ENCODE measurements at places on chromosomes 5 and 9.

DNA sequence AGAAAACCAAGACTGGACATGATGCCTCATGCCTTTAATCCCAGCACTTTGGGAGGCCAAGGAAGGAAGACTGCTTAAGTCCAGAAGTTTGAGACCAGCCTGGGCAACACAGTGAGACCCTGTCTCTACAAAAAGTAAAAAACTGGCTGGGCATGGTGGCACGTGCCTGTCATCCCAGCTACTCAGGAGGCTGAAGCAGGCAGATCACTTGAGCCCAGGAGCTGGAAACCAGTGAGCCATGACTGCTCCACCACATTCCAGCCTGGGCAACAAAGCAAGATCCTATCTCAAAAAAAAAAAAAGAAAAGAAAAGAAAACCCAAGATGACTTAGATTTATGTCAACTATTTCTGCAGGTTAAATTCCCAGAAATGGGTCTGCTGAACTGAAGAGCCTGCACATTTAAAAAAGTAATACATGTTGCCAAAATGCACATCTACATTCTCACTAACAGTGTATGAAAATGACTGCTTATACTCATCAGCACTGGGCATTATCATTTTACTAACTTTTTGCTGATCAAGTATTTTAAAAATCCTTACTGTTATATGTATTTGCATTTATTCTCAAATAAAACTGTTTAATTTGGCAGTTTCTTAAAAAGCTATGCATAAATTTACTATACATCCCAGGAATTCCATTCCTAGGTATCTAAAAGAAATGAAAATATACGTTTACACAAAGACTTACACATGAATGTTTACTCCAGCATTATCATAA, 14.3 kb downstream of the ERMP1 start:
- no peak for DNase-seq

- no peak for DNase-seq
Observed at GRCh38 chr5:99795031-99795430, 740.1 kb upstream of the FAM174A start.

DNA sequence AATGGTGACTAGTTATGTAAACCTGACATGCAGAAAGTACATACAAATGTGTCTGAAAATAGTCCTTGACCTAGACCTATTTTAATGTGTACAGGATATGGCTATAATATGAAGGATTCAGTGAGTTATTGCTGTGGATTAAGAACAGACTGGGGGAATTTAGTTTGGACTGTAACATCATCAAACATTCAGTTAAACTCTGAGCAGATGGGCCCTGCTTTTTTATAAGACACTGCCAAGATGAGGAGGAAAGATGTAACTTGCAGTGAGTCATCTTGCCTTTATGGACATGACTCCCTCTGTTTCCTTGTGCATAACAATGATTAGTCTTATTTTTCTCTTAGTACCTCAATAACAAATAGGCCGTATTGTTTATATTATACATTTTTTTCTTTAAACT, 12.2 kb downstream of the PPP3R2 start:
- no peak for DNase-seq

DNA sequence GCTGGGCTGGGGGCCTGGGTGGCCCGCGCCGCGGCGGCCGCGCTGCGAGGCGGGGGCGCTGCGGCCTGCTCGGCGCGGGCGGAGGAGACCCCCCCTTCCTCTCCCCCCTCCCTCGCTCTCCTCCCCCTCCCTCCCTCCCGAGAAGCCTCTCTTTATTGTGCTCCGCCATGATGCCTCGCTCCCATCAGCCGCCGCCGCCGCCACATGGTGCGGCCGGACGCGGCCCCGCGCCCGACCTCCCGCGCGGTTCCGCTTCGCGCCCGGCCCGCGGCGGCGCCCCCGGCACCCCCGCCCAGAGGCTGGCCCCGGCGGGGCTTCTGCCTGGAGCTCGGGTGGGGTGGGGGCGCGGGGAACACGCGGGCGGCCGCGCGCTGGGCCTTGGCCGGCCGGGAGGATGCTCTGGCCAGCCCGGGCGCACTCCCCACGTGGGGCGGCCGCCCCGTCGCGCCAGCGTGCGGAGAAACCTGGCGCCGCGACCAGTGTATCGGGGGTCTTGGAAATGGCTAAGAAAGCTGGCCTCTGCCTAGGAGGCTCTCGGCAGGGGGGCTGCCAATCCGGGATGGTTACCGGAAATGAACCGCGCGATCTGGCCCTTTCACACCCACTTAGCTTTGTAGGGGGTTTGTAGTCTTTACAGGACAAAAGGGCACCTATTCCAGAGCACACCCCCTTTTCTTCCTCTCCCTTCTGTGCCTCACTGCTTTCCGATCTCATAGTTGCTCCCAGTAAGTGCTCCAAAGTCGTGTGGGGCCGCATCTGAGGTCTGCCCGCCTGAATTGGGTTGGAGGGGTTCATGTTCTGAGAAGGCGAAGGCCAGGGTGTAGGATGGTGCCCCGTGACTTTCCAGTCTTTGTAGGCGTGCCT, 1.0 kb downstream of the SET start:
- peak; percentile 37 for DNase-seq

GRCh38 chr5:28369418-28369817, 1331.0 kb upstream of the CDH9 start:
- no peak for DNase-seq

DNA sequence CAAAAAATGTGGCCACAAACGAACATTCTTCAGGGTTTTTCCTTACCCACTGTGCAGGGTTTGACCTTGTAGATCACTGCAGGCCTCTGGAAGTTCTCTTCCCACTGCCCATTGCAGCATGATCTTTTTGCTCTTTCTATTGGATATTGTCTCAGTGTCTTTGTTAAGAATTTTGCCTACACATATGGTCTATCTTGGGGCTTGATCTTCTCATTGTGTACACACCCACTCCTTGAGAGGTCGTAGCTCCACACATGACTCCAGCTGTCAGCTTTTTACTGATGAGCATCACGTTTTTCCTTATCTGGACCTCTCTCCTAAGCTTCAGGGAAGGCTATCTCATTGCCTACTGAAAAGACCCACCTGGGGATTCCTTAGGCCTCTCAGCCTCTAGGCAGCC, 3.0 kb upstream of the GLRX start:
- no peak for DNase-seq

DNA sequence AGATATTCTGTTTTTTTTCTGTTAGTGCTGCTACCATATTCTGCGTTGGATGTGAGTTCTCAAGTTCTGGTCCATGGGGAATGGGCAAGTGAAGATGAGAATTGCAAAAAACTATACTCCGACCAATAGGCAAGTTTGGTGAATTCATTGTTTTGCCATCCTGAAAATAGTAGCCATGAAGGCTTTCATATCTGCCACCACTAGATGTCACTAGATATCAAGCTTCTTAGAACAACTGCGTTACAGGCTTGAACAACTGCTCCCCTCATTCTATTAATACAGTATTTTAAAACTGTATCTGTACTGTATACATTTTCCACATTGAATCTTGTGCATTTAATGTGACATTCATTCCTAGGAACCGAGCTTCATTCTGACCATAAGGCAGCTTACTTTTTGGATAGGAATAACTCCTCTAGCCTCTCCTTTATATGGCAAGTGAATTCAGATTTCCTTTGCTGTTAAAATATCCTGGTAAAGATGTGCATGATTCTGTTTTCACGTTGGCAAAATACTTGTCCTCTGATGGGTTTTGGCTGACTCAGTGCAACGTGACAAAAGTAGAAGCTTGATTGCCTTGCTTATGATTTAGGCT, 163.6 kb downstream of the SREK1 start:
- DNase-seq, result peak; percentile 68

- DNase-seq, result no peak
Observed at GRCh38 chr9:3629495-3629894, 103.7 kb upstream of the RFX3 start.

GRCh38 chr9:35350827-35351549, 138.9 kb upstream of the RUSC2 start:
- peak; percentile 51 for DNase-seq

GRCh38 chr9:38160613-38161215, 91.7 kb upstream of the SHB start:
- peak; percentile 43 for DNase-seq

- DNase-seq, result no peak
Observed at GRCh38 chr5:36985387-36985786, 108.8 kb downstream of the NIPBL start.

DNA sequence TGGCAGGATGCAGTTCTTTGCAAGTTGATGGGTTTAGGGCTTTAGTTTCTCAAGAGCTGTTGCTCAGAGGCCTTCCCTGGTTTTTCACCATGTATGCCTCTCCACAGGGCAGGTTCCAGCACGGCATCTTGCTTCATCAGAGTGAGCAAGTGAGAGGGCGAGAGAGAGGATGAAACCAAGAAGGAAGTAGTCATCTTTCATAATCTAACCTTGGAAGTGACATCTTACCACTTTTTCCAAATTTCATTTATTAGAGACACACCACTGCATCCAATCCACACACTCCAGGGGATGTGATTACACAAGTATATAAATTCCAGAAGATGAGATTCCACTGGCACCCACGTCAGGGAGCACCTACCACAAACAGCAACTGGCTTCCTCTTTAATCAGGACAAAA, 294.4 kb downstream of the MARCHF11 start:
- DNase-seq, result no peak

- DNase-seq, result no peak
Observed at GRCh38 chr9:129509533-129509928, 111.4 kb downstream of the C9orf50 start.

- no peak for DNase-seq
Observed at GRCh38 chr9:34591917-34592866, 2.7 kb upstream of the CNTFR start.

DNA sequence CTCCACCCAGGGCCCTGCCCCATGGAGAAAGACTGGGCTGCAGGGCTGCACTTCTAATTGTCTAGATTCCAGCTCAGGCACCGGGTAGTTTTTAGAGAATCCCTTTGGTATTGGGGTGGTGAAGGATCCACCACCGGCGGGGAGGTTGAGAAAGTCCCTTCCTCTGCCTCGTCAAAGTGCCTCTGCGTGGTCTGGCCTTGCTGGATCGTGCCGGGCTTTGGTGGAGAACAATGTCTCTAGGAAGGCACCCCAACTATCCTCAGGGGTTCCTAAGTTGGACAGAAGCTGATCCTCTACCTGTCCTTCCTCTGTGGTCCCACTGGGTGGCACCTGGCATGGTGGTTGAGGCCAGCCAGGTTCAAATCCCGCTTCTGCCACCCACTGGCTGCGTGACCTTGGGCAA, 7.3 kb upstream of the AMBP start:
- no peak for DNase-seq

- no peak for DNase-seq
Observed at GRCh38 chr9:125843646-125844045, 96.5 kb downstream of the PBX3 start.

GRCh38 chr5:167653645-167654106, 637.8 kb upstream of the WWC1 start:
- DNase-seq, result no peak

GRCh38 chr5:39132792-39133191, 58.6 kb upstream of the RICTOR start:
- DNase-seq, result no peak

- no peak for DNase-seq
Observed at GRCh38 chr9:94807556-94807955, 81.1 kb downstream of the AOPEP start.

GRCh38 chr9:16268067-16268881, 602.2 kb downstream of the BNC2 start:
- DNase-seq, result no peak

- DNase-seq, result peak; percentile 58
Observed at GRCh38 chr5:100827481-100827889, 75.6 kb downstream of the ST8SIA4 start.

DNA sequence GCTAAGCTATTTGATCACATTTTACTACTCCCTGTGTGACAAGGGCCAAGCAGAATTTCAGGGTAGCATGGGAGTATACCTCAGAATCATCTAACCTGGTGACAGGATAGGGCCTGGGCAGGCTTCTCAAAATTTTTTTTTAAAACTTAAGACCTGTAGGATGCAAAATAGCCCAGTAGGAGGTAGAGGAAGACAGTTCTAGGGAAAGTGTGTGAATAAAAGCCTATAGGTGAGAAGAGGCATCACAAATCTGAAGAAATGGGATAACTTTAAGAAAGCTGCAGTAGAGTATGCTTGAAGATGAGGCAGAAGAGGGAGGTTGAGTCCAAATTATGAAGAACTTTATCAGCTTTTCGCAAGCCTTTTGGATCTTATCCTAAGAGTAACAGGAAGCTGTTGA, 32.3 kb downstream of the CNTRL start:
- no peak for DNase-seq

DNA sequence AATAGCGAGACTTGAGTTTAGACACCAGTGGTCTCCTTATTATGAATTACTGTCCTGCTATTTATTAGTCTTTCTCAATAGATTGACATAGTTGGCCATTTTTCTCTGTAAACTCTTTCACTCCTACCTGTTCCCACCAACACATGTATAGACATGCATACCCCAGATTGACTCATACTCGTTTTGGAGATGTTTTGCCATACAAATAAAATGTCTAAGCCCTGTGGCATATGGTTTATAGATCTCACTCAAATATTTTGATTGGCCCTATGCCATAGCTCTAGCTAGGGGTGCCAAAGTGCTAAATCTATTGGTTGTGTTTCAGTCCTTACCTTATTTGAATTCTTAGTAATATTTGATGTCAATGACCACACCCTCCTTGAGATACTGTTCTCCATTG, 42.3 kb downstream of the CAMK4 start:
- no peak for DNase-seq

- DNase-seq, result no peak
Observed at GRCh38 chr5:21709770-21710169, 1143.4 kb downstream of the CDH12 start.

GRCh38 chr5:148941810-148942209, 115.4 kb downstream of the ADRB2 start:
- no peak for DNase-seq

GRCh38 chr9:26462213-26462612, 430.4 kb downstream of the CAAP1 start:
- DNase-seq, result no peak

- no peak for DNase-seq
Observed at GRCh38 chr9:81397481-81398381, 291.6 kb downstream of the TLE1 start.

GRCh38 chr5:71860048-71860447, 141.0 kb downstream of the CARTPT start:
- no peak for DNase-seq

- no peak for DNase-seq
Observed at GRCh38 chr5:117713585-117714198, 1139.1 kb upstream of the SEMA6A start.

DNA sequence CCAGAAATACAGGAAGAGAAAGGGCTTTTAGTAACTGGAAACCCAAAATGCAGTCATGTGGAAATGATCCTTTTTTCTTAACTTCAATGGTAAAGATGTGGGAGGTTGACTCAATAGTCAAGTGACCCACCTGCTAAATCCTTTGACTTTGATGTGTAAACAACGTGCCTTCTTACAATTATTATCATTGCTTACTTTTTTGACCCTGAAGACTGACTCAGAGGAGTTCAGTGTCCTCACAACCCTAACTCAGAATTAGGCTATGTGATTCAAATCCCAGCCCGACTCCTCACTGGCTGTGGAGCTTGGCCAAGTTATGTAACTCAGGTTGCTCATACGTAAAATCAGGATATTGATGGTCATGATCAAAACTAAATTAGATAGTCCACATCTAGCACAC, 27.9 kb downstream of the ANXA1 start:
- DNase-seq, result no peak

DNA sequence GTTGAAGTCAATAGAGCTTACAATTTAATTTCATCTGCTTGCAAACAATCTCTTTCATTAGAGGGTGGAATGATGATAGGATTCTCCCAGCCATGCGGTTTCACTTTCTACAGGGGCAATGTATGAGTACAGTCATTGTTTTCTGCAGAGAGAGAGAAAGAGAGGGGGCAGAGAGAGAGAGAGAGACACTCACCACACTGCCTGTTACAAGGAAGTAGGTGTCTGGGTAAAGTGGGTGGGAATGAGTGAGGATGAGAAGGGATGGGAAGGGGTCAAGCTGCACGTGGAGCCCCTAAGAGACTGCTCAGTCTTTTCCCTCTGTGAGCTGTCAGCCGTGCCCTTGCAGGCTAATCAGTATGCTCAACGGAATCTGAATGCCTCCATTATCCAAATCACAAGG, 454.3 kb downstream of the KDM4C start:
- DNase-seq, result no peak
